H54 (cell line): ENCODE measurements at places on chromosomes 5 and 9.

DNA sequence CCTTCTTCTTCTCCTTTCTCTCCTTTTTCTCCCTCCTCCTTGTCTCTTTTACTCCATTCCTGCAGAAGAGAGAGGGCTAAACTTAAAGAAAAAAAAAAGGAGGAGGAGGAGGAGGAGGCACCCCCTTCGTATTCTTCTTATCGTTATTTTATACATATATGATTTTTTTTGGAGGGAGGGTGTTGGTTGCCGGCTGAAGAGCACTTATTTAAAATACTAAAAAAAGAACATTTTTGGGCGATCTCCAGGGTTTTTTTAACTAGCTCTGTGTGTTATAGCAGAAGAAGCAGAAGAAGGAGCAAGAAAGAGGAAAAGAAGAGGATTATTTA is 381 bp downstream of the NR2F1 start:
- DNase-seq, result no peak

DNA sequence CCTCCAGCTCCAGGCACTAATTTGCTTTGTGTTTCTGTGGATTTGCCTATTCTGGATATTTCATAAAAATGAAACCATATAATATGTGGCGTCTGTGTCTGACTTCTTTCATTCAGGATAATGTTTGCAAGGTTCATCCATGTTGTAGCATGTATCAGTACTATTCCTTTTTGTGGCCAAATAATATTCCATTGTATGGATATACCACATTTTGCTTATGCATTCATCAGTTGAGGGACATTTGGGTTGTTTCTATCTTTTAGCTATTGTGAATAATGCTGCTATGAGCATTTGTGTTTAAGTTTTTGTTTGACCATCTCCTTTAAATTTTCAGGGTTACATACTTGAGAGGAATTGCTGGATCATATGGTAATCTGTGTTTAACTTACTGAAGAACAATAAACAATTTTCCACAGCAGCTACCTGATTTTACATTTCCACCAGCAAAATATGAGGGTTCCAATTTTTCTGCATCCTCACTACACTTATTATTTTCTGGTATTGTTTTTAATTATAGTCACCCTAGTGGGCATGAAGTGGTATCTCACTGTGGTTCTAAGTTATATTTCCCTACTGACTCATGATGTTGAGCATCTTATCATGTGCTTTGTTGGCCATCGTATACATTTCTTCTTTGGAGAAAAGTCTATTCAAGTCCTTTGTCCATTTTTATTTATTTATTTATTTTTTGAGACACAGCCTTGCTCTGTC is 63.9 kb downstream of the GCNT4 start:
- DNase-seq, result no peak

DNA sequence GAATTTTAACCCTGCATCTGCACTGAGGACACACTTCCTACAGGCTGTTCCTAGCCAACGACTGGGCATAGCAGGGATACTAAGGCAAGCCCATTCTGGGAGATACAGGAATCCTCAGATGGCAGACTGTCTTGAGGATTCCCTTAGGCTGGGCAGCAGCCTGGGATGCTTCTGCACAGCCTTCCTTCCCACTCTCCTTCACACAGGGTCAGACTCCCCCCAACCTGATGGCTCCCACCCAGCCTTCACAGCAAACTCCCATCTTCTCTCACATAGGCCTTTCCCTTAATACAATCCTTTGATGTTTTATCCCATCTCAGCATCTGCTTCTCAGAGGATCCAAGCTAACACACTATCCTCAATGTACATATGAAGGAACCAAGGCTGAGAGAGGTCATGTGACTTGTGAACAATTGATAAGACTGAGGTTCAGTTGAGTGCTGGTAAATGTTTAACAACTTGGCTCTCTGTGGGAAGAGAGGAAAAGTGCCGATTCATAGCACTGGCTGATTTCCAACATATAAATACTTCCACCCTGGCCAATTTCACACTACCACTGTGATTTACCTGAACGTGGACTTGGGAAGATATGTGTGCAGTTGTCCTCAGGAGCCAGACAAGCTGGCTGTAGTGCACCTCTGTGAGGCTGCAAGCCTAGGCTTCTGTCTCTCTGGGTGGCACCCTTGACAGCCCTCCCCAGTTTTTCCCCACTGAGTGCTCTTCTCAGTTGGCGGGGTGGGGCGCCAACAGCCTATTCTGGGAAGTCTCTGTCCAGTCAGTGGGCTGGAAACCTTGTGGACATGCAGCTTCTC is 120.2 kb upstream of the TRIM32 start:
- DNase-seq, result no peak

- no peak for DNase-seq
Observed at GRCh38 chr9:32344551-32345182, 39.8 kb upstream of the ACO1 start.
